ENCODE measurements at places on chromosomes 3 and 15. TPM values are rescaled to one million over a fixed set of nuclear protein-coding genes. Genes with fewer than 3 reads are reported as not detected.

The GOLGA8S gene
- 0.11 TPM for total RNA-seq

DNA sequence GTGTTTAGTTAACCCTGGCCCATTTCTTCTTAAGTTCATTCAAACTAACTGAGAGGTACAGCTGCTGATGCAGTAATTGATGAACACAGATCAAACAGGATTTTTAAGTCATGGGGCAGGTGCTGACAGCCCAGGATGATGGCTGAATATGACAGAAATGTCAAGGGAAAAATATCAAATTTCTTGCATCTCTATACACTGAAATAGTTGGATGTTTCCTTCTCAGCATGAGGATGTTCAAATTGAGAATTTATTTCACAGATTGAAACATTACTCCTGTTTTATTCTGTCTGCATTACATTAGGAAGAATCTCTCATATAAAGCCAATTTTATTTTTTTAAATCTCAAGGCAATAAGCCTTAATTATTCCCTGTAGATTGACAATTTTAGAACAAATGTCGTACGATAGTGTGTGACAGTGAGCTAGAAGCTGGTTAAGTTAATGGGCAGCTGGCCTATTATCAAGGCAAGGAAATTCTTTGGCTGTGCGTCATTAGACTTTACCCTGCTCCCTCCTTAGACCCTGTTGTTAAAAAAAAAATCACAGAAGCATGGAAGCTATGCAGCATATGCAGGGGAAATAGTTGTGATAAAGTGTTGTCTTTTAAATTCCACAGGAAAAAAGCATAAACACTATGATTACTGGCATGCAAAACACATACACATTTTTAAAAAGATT, 183.8 kb upstream of the KCNMB2 start:
- H3K4me1 ChIP-seq: no peaks in the 10 kb centered on the region
- peak; percentile 13 for DNase-seq
- H3K36me3 ChIP-seq: no peaks in the 10 kb centered on the region
- no peaks in the 10 kb centered on the region for H3K27me3 ChIP-seq
- no peak overlapping the region for H3K4me3 ChIP-seq

DNA sequence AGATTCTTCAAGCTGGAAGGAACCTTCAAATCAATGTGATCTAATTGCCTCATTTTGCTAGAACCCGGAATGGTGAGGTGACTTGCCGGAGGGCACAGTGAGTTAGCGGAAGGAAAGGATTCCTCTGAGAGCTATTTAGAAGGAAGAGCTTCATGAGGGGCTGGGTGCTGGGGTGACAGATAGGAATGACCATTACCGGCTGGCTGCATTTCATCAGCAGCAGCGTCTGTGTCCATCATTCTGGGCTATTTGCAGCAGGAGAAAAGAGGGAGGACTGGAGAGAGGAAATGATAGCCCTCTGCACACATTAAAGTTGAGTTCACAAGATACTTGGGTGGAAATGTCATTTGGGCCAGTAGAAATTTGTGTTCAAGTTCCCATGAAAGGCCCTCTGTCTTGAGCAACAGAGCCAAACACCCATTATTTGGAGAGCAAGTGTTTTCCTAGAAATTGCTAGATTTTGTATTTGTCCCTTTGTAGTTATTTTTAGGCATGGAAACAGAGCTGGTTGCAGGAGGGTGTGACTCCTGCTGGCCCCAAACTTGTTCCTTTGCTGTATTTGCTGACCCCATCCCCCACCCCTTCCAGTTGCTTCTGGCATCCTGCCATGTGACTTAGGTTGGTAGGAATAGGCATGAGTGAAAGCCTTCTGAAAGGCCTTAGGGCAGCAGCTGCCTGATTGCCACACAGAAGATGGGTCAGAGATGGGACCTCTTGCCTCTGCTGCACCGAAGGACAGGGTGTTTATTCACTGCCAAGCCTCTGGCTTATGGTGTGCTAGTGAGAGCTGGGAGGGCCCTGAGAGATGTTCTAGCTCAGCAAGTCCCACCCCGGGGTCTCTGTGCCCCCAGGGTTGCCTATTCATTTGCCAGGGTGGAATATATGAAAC, 87.5 kb upstream of the PLXNA1 start:
- no peaks in the 10 kb centered on the region for H3K4me1 ChIP-seq
- no peak overlapping the region for H3K4me3 ChIP-seq
- H3K27ac ChIP-seq: no peak overlapping the region
- H3K36me3 ChIP-seq: no peaks in the 10 kb centered on the region

DNA sequence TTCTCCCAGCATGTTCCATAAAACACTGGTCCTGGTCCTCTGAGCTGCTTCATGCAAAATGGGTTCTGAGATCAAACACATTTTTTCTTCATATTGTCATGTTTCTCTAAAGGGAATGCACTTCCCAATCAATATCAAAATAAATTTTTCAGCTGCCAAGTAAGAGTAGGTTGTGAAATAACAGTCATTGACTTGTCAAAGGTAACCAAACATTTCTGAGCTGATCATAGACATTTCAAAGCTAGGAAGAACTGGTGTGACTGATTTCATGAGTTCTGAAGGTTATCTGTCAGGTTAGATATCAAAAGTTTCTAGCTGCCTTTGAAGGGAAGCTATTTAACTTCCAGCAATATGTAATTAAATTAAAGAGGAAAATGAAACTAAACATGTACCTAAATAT, 770.9 kb downstream of the TBL1XR1 start:
- H3K27ac ChIP-seq: no peak overlapping the region
- H3K4me3 ChIP-seq: no peak overlapping the region
- H3K27me3 ChIP-seq: no peaks in the 10 kb centered on the region
- DNase-seq: no peak

- no peak overlapping the region for H3K27ac ChIP-seq
- H3K4me3 ChIP-seq: no peak overlapping the region
- DNase-seq: no peak
- H3K27me3 ChIP-seq: no peaks in the 10 kb centered on the region
Measured at GRCh38 chr3:14473411-14473891, 66.7 kb downstream of the GRIP2 start.

- no peaks in the 10 kb centered on the region for H3K36me3 ChIP-seq
- no peak overlapping the region for H3K27ac ChIP-seq
- no peak for DNase-seq
- H3K27me3 ChIP-seq: no peaks in the 10 kb centered on the region
- no peaks in the 10 kb centered on the region for H3K4me1 ChIP-seq
Measured at GRCh38 chr3:57281715-57282114, 10.8 kb downstream of the ASB14 start.

DNA sequence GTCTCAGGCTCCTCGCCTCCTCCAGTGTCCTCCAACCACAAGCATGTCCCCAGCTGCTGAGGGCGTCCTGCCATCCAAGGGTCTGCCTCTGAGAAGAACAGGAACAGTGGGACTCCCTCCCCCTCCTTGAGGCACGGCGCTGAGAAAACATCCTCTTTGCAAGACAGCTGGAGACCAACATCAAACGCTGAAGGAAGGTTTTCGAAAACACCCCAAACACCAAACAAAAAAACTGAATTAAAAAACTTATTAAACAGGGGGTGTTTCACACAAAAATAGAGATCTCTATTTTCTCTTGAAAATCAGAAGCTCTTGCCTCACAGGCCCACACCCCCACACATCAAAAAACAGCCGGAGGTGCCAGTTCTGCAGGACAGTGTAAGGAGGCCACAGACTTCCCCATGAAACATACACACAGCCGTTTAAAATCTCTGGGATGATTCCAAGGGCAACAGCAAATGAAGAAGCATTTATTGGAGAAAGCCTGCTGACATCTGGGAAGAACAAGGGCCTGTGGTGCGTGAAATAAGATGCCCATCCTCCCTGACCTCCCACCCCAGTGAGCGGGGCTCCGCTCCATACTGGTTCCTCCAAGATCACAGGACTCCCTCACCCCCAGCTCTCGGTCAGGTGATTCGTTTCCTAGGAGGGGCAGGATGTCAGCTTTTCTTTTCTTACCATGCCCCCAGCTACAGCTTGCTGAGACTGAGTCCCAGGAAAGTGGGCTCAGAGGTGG, 71.3 kb downstream of the NUP210 start:
- H3K36me3 ChIP-seq: peaks cover 5% of the 10 kb centered on the region
- no peak for DNase-seq
- peaks cover 53% of the 10 kb centered on the region for H3K4me1 ChIP-seq
- H3K27ac ChIP-seq: peak overlapping the region; percentile 79
- no peak overlapping the region for H3K4me3 ChIP-seq

DNA sequence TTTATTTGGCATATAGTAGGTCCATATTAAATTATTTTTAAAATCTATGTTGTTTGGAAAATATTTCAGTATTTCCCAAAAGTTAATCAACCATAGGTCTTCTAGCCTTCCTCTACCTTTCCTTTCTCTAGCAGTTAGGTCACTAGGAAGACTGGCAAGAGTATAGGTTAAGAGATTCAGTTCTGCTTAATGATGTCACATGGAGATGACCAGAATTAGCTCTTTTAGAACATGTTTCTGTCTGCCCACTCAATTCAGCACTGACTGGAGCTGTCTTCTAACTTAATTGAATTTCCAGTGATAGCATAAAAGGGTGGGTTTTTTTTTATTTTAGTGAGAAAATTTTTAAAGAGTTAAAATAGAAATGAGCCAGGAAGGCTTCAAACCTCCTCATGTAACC, 23.8 kb upstream of the ZBED2 start:
- no peaks in the 10 kb centered on the region for H3K27me3 ChIP-seq
- no peak for DNase-seq
- H3K27ac ChIP-seq: no peak overlapping the region
- no peaks in the 10 kb centered on the region for H3K36me3 ChIP-seq
- H3K4me1 ChIP-seq: no peaks in the 10 kb centered on the region

Measured in H1 (cell line).